ENCODE measurements at places on chromosomes 2 and 18. TPM values are rescaled to one million over a fixed set of nuclear protein-coding genes. Genes with fewer than 3 reads are reported as not detected.

The TOGARAM2 gene
- polyA plus RNA-seq, result 0.71 TPM

The ARHGEF33 gene
- polyA plus RNA-seq, result 1.0 TPM

The DSC3 gene
- polyA plus RNA-seq, result not detected

The TNFAIP6 gene
- 0.85 TPM for polyA plus RNA-seq

The CIB4 gene
- not detected for polyA plus RNA-seq

The UBE2F gene
- polyA plus RNA-seq, result 33.5 TPM

The SCN9A gene
- polyA plus RNA-seq, result 0.22 TPM

The TXNDC2 gene
- 0.17 TPM for polyA plus RNA-seq

The SIX3 gene
- polyA plus RNA-seq, result 30.9 TPM

The CAPN13 gene
- polyA plus RNA-seq, result 1.7 TPM

The GKN2 gene
- polyA plus RNA-seq, result not detected

The DCC gene
- 0.36 TPM for polyA plus RNA-seq

- DNase-seq, result peak; percentile 80
Measured at GRCh38 chr2:230902180-230902899, 22.7 kb downstream of the GPR55 start.

- peak; percentile 55 for DNase-seq
Measured at GRCh38 chr18:519019-519879, 18.7 kb upstream of the COLEC12 start.

GRCh38 chr2:150428641-150429040 lies 58.8 kb downstream of the RND3 start:
- no peak for DNase-seq

GRCh38 chr2:177708660-177709444 lies 316.3 kb downstream of the AGPS start:
- DNase-seq, result peak; percentile 46

DNA sequence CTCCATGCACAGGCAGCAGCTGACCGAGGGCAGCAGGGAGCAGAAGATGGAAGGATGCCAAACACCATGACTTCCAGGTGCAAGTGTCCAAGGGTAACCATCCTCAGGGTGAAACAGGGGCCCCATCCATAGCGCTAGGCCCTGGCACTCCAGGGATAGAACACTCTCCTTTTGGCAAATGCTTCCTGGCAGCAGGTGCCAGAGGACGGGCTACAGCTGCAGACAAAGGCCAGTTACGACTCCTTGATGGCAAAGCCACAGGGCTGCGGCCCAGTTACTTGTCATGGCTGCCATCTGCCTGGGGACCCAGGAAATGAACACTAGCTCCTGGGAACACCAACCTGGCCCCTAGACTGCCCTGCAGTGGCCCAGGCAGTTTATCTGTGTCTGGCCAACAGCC lies 178.8 kb downstream of the TMEM163 start:
- DNase-seq, result peak; percentile 51

DNA sequence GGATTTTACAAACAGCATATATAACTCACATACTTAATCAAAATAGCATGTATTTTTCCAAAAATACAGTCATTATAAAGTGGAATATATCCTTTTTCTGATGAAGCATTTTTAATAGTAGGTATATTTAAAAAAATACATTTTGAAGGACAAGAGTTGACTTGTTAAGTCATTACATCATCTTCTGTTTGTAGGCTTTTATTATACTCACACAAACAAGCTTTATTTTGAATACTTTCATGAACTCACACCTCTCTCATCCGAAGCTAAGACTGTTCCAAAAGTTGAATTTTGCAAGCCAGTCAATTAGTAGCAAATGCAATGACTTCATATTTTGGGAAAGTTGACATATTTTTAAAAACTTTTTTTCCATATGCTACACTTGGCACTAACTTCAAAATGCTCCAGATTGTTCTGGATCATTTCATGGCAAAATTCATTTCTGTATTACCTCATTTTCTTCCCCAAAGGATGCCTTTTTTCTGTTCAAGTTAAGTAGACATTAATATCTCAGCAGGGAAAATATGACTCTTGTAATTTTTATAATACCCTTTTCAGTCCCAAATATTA lies 68.5 kb upstream of the WDR75 start:
- DNase-seq, result no peak

DNA sequence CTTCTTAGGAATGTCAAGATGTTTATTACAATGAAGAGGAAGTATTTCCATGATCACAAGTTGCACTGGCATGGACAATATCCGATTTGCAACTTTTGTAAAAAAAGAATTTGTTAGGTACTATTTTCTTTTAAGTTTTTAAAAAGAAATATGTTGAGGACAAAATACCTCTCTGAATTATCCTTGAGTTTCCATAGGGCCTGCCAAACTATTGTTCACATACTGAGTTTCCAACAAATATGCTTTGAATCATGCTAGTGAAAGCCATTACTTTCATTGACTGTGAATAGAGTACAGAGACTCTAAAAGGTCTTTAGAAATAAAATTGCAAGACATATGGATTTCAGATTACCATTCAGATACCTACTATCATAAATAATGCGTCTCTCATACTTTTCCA lies 566.1 kb downstream of the TMEM182 start:
- DNase-seq, result no peak

DNA sequence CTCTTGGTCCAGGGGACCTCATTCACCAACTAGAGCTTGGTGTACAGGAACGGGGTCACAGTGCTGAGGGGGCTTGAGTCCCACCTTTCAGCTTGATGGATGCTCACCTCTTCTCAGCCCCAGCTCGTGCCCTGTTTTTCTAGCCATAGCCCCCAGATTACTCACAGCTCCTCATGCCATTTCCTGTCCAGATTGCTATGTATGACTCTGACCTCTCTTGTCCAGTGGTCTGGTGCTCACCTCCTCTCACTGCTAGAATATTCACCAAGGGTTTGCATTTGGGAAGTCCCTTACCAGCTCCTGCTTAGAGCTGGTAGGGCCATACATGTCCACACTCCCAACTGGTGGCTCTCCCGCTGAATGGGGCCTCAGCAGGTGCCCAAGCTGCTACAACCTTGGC lies 5.9 kb downstream of the LBX2 start:
- DNase-seq, result no peak

GRCh38 chr2:111118981-111119821 lies 1.5 kb upstream of the BCL2L11 start:
- DNase-seq, result peak; percentile 6

DNA sequence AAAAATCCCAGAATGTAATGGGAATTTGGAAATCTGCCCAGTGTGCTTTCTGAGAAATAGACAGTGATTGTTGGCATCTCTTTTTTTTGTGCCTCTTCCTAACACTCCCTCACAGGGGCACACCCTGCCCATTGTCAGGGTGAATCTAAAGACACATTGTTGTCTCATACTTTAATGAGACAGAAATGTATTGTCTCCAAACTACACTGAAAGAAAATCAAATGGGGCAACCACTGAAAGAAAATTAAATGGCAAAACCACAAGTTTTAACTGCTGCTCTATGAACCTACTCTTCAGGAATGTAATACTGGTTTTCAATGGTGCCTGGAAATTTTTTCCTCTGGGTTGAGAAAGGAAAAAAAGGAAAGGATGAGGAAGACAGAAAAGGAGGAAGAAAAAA lies 43.2 kb upstream of the GLS start:
- DNase-seq, result no peak

GRCh38 chr18:80200932-80201672 lies 46.2 kb downstream of the PARD6G start:
- peak; percentile 16 for DNase-seq

DNA sequence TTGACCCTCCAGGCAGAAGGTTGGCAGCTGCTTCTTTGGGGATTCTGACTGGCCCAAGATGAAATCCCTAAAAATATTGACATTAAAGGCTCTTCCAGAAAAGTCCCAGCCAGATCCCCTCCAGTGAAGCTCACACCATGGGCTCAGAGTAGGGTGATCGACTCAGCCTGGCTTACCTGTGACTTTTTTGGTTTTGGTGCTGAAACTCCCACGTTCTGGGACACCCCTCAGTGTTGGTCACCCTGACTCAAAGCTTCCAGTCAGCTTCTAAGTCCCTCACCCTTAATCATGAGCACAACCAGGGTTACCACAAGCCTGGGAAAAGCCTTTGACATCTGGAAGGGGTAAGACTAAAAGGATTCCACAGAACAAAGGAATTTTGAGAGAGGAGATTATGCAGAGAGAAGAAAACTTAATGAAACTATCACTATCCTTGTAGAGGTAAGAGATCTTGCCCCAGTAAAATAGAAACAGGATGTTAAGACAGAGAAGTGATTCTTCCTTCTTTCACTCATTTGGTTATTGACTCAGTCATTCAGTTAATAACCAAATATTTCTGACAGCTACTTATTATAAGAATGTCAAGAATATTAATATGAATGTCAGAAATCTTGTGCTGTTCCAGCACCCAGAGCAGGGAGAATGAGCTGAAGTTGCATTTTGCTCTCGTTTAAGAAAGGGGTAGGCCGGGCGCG lies 66.8 kb upstream of the SEC11C start:
- no peak for DNase-seq

- peak; percentile 23 for DNase-seq
Measured at GRCh38 chr18:11310476-11311086, 161.2 kb upstream of the PIEZO2 start.

DNA sequence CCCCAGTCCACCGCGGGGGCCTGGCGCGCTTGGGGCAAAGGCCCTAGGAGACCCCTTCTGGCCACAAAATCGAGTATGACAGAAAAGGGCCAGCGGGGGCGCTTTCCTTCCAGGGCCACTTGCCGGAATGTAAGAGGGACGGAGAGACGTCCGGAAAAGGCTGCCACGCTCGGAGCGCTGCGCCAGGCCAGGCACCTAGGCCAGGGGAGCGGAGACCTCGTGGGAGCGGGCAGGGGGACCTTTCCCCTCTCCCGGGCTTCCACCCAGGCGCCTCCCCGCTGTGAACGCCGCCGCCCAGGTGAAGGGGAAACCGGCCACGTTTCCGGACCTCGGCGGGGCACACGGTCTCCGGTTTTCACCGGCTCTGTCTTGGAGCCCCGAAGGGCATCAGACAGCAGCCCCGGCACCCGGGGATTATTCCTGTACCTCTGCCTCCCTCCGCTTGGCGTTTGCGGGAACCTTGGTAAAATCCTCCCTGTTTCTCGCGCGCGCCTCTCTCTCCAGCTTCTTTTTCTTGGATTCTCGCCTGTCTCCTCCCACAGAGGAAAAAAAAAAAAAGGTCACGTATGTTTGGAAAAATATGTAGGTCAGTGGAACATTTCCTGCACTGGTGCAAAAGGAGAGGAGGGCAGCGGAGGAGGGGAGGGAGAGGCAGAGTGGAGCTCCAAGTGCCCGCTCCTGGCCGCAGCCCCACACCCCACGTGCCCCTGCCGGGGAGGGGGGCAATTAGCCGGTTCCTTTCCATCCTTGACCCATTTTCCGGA lies 1.2 kb upstream of the NPAS2 start:
- DNase-seq, result peak; percentile 68

DNA sequence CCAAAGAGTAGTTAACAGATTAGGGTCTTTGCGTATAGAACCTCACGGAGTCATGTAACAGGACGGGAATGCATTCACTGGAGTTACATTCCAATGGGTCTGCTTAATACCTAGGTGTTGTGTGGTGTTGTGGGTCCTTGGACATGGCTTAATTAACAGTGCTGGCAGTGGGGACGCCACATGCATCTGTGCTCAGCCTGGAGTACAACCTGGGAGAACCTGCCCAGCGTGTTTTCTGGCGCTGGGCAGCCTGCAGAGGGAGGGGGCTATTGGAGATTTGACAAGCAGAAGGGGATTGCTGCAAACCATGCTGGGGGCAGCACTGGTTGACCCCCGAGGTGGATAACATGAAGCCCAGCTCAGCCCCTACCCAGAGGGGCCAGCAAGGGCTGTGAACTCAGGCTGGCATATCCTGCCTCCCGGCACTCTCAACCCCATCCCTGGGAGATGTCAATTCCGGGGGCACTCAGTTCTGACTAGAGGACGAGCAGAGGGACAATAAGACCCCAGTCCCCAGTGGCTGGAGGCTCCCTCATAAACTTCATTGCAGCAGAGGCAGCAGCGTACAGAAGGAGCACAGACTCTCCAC lies 29.3 kb upstream of the COPS8 start:
- no peak for DNase-seq

DNA sequence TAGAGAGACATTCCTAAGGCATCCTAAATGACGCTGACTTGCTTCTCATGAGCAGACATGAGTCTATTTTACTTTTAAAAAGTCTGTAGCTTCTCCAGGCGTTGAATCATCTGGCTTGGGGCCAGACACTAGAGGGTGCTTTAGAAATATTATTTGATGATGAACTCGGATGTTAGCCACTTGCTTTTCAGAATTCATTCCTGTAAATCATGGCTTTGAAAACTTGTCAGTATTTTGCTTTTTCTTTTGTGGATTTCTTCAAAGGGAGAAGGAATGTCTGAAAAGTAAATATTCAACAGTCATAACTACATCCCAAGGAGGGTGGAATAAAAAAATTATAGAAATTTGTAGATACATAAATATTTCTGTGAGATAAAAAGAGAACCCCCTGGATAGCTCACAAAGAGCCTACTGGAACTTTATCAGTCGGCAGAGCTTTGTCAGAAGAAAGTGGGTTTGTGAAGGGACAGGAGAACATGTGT lies 370.8 kb downstream of the OSR1 start:
- DNase-seq, result peak; percentile 35

DNA sequence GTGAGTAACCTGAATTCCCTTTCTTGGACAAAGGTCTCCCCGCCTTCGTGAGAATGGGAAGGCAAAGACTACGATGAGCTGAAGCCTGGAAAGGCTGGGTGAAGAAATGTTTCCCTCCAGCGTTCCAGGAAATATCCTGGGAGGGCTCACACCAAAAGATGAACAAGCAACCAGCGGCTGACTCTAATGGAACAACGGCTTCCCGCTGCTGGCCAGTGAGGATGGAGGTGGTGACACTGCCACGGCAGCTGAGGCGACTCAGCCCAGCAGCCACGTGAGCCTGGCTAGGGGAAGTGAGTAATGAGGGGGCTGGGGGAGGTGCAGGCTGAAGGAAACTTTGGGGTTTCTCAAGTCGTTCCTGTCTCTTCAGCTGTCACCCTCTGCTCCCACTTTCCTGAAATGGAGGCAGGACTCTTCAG lies 105.0 kb upstream of the SMAD7 start:
- DNase-seq, result no peak

DNA sequence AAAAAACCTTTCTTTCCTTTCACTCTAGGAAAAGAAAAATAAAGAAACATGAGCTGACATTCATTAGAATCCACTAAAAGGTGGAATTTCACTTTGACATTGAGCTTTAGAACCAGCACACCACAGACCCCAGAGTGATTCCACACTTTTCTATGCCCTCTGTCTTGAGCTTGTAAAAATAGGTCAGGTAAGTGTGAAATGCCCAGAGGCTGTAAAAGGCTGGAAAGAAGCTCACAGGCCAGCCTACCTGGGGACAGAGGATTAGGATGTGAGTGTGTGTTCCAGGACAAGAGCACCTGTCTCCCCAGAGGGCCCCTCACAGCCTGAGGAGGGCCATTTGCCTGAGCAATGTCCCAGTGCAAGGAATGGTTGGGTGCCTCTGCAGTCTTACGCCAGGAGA lies 56.3 kb upstream of the MYO3B start:
- DNase-seq, result no peak

- no peak for DNase-seq
Measured at GRCh38 chr2:227376656-227377396, 2.3 kb downstream of the TM4SF20 start.
